WTC11 (cell line): ENCODE measurements at places on chromosomes 5 and 9. TPM values are rescaled to one million over a fixed set of nuclear protein-coding genes. Genes with fewer than 3 reads are reported as not detected.

GRCh38 chr5:112918679-112919078 is 3.3 kb downstream of the REEP5 start:
- no peak for DNase-seq

The PITX1 gene
- total RNA-seq = 0.07 to 0.23 TPM (median 0.13 TPM) in 3 replicates

- DNase-seq = no peak
These were observed 132.8 kb upstream of the PAPPA start for GRCh38 chr9:116020801-116021200.

The HSDL2 gene
- total RNA-seq = 13.8 to 15.3 TPM (median 14.3 TPM) in 3 replicates

The LCN10 gene
- total RNA-seq = 2.4 to 3.7 TPM (median 3.3 TPM) in 3 replicates

DNA sequence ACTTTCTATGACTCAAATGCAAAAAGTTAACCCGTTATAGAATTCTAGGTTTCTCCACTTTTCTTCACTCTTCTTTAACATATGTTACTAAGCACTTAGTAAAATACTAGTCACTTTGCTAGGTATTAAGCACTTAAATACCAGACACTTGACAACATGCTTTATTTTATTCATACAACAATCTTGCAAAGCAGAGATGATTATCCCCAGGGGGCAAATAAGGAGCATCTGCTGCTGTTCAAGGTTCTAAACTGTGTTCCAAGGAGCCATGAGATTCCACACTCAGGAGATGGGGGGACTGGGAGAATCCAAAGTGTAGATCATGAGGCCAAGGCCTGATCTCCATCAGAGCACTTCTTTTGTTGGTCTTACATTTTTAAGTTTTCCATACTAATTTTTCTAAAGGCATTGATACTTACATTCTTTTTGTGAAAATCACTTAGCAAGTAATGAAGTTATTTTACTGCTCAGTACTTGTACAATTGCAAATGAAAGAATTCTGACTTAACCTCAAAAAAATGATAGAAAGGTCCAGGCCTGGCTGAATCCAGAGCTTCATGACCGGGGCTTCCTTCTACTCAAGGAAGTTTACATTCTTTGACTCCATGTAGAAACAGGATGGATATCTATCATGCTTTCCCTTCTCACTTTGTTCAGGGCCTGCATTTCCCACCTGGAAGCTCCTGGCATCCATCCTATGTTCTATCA is 504.4 kb upstream of the WWC1 start:
- no peak for DNase-seq

The TAF11L10 gene
- not detected in 3 replicates for total RNA-seq

DNA sequence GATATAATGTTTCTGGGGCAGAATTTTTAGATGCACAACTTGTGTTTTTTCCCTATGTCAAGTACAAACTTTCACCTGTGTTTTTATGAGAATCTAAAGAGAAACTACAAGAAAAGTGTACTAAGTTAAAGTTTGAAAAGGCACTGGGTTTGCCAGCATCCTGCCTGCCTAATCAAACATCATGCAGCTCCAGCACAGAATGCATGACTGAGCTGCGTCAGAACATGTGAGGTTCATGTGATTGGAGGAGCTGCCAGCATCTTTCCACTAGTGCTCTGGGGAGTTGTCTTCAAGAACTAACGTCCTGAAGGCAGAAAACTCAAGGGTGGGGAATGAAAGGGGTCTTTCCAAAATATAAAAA is 46.1 kb upstream of the RIC1 start:
- no peak for DNase-seq

The FOXD4L4 gene
- total RNA-seq = 0.14 TPM in 1 of 3 replicates, not detected in the others

The C5orf63 gene
- total RNA-seq = 3.1 to 4.1 TPM (median 3.4 TPM) in 3 replicates

- DNase-seq = no peak
These were observed 37.0 kb upstream of the BASP1 start for GRCh38 chr5:17180330-17180843.
